WTC11 (cell line): ENCODE measurements at places on chromosomes 11 and 22. TPM values are rescaled to one million over a fixed set of nuclear protein-coding genes. Genes with fewer than 3 reads are reported as not detected.

- peak; percentile 24 for DNase-seq
These were observed 26.2 kb downstream of the MCM5 start for GRCh38 chr22:35425971-35426800.

DNA sequence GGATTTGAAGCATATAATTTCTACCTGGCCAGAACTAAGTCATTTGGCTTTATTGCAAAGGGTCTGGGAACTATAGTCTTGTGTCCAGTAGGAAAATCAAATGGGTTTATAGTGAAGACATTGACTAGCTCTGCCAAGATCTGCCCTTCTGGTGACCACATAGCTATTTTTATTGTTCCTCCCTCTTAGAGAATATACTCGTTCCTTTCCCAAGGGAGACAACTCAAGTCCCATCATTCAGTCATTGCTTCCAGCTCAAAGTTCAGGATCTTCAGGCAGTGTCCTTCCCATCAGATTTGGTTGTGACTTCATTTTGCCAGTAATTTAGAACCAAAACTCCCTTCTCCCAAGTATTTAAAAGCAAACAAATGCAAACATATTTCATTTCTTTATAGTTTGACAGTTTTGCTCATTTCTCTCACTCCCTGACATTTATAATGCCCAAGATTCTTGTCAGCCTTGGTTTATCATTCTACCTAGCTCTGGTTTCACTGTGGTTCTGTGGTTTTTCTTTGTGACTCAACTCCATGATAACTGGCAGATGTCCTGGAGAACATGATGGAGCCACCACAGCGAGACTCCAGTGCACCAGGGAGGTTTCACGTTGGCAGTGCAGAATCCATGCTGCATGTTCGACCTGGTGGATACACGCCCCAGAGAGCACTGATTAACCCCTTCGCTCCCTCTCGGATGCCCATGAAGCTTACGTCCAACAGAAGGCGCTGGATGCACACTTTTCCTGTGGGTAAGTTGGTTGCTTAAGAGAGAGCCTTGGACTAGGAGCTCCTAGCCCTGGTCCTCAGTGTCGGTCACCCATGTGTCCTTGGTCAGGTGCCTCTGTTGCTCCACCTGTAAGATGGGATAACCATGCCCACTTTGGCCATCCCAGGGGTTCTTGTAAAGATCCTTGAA is 64.9 kb downstream of the DEPDC5 start:
- peak; percentile 18 for DNase-seq

GRCh38 chr11:116311206-116311605 is 461.6 kb downstream of the BUD13 start:
- DNase-seq: no peak

- DNase-seq: no peak
These were observed 243.8 kb downstream of the TMEM135 start for GRCh38 chr11:87281496-87281895.

- DNase-seq: no peak
These were observed at the start of gene ZDHHC8 for GRCh38 chr22:20131597-20131858. Gene ZDHHC8, plus strand, starts transcription at chr22:20131804. Its CDS starts 144 bp downstream, at chr22:20131948.

DNA sequence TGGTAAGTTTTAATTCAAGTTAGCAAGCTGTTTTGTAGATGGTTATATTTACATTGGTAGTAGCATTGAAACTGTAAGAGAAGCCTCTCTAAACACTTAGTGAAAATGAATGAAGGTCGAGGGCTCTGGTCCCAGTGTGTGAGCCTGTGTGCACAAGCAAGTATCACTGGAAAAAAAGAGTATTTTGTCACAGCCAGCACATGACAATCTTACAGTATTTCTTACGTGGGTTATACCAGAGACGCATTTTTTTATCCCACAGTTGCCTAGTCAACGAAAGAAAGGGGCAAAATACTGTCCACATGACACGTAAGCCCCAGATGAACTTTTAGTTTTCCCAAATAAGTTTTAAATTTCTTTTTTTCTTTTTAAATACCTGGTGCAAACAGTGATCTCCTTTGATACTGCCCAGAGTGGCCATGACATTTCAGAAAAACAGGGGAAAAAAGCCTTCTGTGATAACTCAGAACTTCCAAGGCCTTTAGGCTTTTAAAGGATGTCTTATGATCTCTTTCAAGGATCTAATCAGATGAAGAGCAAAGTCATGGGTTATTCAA is 23.5 kb downstream of the RAB38 start:
- no peak for DNase-seq

DNA sequence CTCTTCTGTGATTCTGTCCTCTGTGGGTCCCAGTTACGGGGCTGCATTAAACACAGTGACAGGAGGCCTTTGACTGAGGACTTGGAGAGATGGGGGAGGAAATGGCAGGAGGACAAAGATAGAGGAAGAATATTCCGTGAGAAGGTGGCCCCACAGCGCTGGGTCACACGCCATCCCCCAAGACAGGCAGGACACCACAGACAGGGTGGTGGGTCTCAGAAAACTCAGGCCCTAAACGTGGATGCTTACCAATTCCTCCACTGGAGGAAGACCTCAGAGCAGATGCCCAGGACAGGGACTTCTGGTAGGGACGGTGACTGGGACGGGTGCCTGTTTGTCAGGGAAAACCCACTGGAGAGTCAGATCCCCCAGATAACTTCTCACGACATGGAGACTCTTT is 34.0 kb downstream of the IGLL5 start:
- DNase-seq: no peak

DNA sequence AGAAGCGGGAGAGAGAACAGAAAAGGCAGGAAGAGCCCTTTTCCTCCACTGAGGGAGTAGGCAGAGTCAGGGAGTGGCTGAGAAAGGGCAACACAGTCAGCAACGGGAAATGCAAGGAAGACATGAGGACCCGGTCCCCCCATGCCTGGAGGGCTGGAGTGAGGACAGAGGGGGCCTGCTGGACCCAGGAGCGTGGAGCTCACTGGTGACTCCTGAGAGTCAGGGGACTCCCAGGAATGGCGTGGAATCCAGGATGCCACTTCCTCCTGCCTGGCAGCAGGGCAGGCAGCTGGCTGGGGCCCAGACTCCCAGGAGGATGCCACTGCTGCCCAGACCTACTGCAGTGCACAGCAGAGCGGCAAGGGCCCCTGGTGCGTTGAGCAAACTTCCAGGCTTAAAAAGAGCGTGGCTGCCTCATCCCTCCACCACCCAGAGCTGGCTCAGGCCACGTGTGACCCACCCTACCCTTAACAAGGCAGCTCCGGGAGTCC is 11.3 kb downstream of the C11orf21 start:
- peak; percentile 9 for DNase-seq

DNA sequence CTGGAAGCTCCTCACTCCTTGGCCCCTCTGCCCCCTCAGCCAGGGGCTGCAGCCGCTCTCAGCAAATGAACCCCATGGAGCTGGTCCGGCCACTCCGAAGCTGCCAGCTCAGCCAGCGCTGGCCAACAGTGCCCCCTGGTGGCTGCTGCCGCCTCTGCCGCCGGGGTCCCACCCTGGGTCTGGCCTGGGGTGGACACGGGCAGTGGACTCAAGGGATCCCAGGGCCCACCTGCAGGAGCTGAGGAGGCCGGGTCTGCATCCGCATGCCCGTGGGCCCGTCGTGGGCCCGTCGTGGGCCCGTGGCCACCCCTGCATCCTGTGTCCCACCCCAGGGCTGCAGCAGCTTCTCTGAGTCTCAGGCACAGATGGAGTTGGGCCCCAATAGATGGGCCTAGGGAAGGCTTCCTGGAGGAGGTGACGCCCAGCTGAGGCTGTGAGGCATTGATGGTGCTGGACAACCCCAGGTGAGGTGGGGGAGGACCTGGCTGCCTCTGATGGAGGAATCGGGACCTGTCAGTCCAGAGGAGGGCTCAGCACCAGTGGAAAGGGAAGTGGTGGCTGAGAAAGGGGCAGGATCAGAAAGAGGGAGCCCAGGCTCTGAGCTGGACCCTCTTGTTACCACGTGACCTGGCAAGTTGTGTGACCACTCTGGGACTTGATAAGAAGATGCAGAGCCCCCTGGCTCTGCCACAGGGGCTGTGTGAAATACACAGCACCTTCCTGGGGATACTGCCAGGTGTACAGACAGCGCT is 522.3 kb downstream of the BRD1 start:
- DNase-seq: peak; percentile 94

- DNase-seq: no peak
These were observed 86.9 kb downstream of the CCDC34 start for GRCh38 chr11:27276141-27276540.

- DNase-seq: no peak
These were observed 146.0 kb downstream of the PARVA start for GRCh38 chr11:12523180-12523924.

GRCh38 chr11:35651263-35651662 is 11.3 kb upstream of the TRIM44 start:
- DNase-seq: no peak

DNA sequence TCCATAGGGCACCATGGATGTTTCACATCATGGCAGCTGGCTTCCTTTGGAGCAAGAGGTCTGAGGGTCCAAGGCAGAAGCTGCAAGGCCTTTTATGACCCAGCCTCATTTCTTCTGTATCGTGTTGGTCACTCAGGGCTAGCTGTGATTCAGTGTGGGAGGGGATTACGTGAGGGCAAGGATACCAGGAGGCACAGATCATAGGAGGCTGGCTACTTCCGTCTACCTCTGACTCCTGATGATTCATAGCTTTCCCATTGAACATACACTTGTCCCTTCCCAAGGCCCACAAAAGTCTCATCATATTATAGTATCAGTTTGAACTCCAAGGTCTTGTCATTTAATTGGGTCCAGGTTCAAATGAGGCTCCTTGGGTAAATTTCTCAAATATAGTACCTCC is 135.3 kb upstream of the ZBED5 start:
- no peak for DNase-seq

- DNase-seq: no peak
These were observed 23.6 kb downstream of the KCNJ4 start for GRCh38 chr22:38431266-38432010.

- DNase-seq: no peak
These were observed 127.4 kb upstream of the OPCML start for GRCh38 chr11:133659538-133660201.

GRCh38 chr11:19974886-19975285 is 185.4 kb downstream of the DBX1 start:
- DNase-seq: no peak

GRCh38 chr11:73384531-73384871 is 8.3 kb downstream of the RELT start:
- no peak for DNase-seq

- DNase-seq: no peak
These were observed 66.2 kb upstream of the TCF20 start for GRCh38 chr22:42336527-42337227.

GRCh38 chr11:12017243-12017678 is 8.8 kb upstream of the DKK3 start:
- no peak for DNase-seq

Gene C11orf21
- total RNA-seq: 0.11 to 0.24 TPM in 2 of 3 replicates, not detected in the other

Gene ZNF280B
- total RNA-seq: 5.9 to 7.7 TPM (median 7.0 TPM) in 3 replicates

Gene CCDC73
- total RNA-seq: not detected in 3 replicates

Gene VWCE
- total RNA-seq: 13.8 to 21.9 TPM (median 17.4 TPM) in 3 replicates

Gene TRPM5
- total RNA-seq: 0.07 to 0.09 TPM in 2 of 3 replicates, not detected in the other

Gene PRG3
- total RNA-seq: not detected in 3 replicates
